Activated CD8-positive, alpha-beta memory T cell treated with anti-CD3 and anti-CD28 coated beads for 1 hour (primary cell): ENCODE measurements at places on chromosomes 4 and X.

- DNase-seq: no peak
These were observed 81.0 kb upstream of the KLF3 start for GRCh38 chr4:38582889-38583470.

- DNase-seq: no peak
These were observed 10.5 kb upstream of the MAMLD1 start for GRCh38 chrX:150352581-150352980.

- DNase-seq: no peak
These were observed 134.5 kb upstream of the IL15 start for GRCh38 chr4:141501931-141502330.

DNA sequence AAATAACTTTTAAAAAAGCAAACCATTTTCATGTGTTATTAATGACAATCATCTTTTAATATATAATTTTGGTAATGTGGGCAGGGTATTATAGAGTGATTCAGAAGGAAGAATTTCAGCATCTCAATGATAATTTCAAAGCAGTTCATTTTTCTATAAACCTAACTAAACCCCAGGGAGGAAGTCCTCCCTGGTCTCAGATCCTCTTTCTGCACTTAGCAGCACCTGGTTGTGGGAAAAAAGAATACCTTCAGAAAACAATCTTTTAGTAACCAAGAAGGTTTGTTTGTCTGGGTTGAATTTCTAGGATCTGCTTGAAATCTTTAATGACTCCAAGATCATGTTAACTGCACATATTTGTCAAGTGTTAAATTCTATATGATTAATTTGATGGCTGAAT, 29.9 kb downstream of the DKK2 start:
- DNase-seq: no peak

GRCh38 chr4:168841000-168841671, 168.9 kb downstream of the CBR4 start:
- no peak for DNase-seq

GRCh38 chr4:55080174-55080865, 45.1 kb downstream of the KDR start:
- DNase-seq: no peak

- DNase-seq: no peak
These were observed 41.5 kb upstream of the CYP4V2 start for GRCh38 chr4:186149872-186150271.

DNA sequence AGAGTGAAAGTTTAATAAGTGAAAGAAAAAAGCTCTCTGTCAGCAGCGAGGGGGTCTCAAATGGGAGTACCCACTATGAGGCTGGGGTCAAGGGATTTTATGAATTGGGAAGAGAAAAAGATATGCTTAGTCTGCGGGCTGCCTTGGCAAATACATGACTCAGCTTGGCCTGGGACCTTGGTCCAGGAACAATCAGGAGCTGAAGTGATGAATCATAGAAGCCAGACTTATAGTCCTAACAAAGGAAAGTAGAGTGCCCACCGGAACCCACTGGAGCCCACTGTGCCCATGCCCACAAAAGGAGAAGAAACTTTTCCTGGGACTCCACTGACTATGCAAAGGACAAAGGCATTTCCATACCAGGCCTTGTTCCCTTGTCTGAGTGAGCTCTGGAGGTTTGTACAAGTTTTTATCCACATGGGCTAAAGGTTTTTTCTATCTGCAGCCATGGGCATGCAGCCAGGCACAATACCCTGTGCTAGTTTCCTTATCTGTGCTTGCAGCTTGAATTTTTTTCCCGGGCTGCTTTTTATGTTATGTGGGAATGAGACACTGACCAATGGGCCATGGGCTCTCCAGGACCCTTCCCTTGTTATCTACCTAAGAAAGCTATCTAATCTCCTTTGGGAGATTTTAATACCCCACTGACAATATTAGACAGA, 201.7 kb downstream of the FAM133A start:
- no peak for DNase-seq

DNA sequence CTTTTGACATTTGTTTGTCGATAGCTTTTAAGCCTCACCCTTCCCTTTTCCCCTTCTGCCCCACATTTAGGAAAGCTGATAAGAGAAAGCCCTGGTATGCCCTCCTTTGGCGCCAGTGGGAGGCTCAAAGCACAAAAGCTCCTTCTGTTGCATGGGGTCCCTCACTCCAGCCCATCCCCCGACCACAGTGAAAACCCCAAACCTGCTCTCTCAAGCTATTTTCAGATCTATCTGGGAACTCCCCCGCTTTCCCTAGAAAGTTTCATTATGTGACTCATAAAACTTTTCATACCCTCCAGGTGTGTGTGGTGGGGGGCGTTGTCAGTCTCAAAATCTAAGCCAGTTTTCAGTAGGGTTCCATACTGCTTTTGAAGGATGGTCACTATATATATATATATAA, 259.0 kb upstream of the PCDH7 start:
- DNase-seq: no peak

DNA sequence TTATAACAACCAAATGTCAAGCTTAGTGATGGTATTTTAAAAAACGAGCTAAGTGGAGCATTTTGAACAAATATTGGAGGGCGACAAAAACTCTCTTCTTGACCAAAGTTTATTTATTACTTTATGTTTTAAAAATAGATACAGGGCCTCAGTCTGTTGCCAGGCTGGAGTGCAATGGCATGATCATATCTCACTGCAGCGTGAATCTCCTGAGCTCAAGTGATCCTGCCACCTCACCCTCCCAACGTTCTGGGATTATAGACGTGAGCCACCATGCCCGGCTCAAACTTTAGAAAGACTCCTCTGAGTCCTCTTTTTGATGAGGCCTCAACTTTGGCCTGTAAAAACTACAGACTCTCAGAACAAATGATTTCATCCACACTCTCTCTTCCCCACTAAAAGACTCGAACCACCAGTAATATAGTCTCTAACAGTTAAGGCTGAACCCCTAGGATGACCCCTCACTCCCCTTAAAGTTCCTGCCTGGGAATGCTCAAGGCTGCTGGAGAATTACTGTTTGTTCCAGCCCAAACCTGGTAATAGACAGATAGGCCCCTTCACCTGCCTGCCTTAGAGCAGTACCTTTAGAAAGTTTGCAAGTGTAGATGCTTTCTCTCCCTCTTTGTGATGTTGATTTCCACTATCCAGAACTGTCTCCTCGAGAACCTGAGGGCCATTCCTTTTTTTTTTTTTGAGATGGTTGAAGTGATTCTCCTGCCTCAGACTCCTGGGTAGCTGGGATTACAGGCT, 55.3 kb upstream of the HPSE start:
- DNase-seq: no peak

DNA sequence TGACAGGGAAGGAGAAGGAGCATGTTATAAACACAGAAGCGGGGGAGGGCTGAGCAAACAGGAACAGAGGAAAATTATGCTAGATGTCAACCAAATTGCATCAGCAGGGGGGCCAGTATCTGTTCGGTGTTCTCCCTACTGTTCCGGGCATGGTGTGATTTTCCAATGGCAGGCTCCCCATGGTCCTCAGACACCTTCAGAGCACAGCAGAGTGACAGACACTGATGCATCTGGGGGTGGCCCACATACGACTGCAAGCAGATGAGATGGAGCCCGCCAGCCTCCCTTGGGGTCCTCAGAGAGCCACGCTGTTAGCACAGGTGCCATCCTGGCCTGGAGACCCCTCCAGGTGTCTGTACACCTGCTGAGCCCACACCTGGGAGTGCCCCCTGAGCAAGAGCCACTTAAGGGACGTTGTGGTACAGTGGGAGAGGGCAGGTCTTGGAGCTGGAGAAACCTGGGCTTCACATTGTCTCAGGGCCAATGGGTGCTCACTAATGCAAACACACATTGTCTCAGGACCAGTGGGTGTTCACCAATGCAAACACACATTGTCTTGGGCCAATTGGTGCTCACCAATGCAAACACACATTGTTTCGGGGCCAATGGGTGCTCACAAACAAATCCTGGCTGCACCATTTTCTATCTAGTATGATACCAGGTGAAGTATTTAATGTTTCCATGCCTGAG, 95.4 kb downstream of the SLC2A9 start:
- no peak for DNase-seq

DNA sequence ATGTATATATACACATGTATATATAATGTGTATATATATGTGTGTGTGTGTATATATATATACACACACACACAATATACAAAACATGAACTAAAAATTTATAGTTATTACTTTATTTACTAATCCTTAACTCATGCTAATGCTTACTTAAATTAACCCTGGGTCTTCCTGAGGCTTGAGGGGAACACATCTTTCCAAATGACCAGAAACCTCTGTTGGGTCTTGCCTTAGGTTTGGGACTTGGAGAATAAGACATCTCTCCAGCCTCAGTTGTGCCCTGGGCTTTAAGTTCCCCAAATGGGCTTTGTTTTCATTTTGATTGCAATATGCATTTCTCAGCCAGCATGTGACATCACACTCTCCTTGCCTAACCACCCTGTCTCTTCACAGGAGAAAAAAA, 7.7 kb downstream of the GEMIN8 start:
- DNase-seq: no peak

DNA sequence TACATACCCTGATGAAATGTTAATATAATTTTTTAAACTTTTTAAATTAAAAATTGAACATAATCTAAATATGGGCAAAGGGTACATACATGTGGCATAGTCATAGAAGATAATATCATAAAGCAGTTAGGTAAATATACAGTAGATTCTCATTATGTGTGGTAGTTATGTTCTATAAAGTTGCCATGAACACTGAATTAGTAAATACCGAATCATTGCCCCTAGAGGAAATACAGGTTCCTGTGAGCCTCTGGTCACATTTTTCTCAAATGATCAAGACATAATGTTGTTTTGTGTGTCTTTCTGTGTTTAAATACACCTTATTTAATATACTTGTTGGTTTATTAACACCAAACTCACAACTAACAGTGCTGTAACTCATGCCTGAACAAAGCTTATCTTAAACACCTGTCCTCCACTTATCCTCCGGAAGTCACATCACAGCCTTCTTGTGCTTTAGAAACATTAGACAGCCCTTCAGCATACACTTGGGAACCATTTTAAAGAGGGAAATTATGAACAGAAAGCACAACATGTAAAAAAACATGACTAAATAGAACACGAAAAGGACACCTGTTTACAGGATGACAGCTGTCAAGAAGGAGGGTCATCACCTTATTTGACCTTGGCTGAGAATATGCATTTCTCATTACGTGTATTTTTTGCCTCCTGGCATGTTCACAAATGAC, 169.4 kb upstream of the NAP1L5 start:
- DNase-seq: no peak

- no peak for DNase-seq
These were observed 677 bp upstream of the CENPC start for GRCh38 chr4:67546004-67546356.

- peak; percentile 67 for DNase-seq
These were observed 3.1 kb upstream of the NR3C2 start for GRCh38 chr4:148445071-148445859.

DNA sequence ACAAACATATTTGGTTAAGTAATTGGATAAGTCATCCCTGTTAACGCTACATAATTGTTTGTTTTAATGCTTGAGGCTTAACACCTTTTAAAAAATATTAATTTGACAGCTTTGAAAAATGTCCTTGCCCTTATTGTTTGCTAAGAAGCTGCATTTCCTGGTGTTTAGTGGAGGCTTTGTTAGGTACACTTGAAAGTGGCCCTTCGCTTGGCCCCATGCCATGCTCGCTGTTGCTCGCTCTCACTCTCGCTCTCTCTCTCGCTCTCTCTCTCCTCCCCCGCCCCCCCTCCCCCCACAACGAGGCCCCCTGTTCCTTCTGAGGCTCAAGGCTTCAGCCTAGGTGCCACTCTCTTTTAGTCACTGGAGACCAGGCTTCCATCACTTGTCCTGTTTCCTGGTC, 139.6 kb downstream of the DCLK2 start:
- DNase-seq: no peak

DNA sequence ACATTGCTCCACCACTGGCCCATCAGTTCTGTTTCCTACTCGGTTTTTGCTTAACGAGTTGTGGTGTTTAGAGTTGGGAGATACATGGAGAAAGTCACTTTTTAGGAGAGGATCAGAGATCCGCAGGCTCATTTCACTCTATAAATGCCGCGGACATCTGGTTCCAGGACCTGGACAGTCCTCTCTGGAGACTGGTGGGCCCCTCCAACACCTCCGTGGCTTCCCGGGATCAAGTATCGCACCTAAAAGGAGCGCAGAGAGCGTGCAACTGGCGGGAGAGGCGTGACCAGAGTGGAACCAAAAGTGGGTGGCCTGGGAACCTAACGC, 9.9 kb upstream of the CLTRN start:
- no peak for DNase-seq

GRCh38 chr4:169823685-169824084, 65.9 kb upstream of the HPF1 start:
- no peak for DNase-seq
